ENCODE measurements at places on chromosomes 1 and 21.

DNA sequence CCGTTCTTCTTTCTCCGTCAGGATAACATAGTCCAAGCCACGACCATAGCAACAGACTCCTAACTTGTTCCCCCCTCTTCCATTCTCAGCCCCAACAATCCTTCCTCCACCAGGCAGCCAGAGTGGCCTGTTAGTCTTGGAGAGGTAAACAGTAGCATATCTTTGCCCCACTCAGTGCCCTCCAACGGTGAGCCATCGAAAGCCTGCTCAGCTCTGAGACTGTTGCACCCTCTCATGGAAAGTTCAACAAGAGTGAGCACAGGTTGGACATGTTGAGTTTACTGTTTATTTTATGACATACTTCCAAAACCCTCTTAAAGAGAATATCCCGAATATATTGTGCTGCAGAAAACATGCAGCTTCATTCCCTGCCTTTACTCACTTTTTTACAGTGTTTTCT is 30.1 kb upstream of the BACE2 start:
- no peak for DNase-seq

DNA sequence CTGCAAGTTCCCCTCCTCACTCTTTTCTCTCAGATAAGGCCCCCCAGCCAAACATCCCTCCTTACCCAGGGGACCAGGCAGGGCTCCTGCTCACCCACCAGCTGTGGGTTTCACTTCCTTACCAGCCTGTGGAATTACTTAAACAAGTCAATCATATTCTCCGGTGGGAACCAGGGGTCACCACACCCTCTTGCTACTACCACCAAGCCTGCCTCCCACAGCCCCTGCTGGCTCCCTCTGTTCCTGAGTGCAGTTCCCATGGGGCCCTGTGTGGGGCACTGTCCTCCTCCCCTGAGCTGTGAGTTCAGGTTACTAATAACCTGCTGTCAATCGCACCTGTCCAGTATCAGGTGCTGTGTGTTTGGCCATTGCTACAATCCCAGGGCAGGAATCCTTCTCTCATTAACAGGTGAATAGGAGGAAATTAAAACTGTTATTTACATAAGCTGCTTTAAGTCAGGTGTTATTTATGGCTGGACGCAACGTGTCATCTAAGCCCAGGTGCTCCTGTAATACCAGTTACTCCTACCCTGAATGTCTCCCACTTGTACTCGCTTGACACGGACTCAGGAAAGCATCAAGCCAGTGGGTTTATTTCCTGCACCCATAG is 53.1 kb upstream of the LBR start:
- DNase-seq, result peak; percentile 43

GRCh38 chr1:227949341-227949921 is 1.7 kb upstream of the WNT9A start:
- no peak for DNase-seq

DNA sequence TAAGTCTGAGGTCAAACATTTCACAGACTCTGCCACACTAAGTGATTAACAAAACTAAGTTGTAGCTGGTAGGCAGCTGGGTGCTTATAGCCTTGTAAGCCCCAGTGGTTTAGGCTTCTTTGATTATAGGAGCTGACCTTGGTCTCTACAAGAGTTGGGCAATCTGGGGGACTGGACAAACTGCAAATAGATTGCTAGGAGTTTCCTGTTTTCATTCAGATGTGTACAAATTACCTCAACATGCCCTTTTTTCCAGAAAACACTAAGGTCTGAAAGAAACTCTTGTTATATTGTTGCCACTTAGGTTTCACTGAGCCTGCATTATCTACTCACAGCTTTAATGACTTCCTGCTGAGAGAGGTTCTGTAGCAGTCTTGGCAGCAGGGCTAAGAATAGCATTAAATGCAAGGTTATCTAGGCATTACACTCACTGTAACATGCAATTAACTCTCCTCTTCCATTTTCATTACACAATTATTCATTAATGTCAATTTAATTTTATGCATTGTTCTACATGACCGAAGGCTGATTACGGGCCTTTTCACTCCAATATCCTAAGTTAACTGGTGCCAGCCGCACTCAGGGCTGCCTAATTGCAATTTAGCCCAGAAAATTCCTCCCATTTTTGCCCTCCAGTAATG is 314.0 kb downstream of the LMO4 start:
- no peak for DNase-seq

- DNase-seq, result no peak
These were observed 21.6 kb downstream of the LDLRAP1 start for GRCh38 chr1:25564777-25565574.

DNA sequence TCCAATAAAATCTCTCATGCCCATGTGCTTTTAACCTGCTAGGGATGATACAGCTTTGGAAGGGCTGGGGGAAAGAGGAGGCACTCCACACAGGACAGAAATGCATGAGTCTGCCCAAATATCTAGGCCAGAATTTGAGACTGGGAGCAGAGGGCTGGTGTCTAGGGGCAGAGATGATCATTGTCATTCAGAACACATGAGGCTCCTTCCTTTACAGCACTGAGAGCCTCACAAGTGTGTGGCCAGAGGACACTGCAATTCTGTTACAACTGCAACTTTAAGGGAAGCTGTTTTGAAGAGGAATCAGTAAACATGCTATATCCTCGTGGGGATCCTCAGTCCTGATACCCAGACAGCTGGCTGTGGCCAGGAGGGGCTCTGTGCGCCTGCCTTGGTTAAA is 541.3 kb downstream of the OMA1 start:
- DNase-seq, result no peak

- DNase-seq, result no peak
These were observed 45.0 kb downstream of the KCNJ6 start for GRCh38 chr21:37871121-37871862.

GRCh38 chr1:3881193-3881480 is 18.9 kb downstream of the C1orf174 start:
- DNase-seq, result no peak

DNA sequence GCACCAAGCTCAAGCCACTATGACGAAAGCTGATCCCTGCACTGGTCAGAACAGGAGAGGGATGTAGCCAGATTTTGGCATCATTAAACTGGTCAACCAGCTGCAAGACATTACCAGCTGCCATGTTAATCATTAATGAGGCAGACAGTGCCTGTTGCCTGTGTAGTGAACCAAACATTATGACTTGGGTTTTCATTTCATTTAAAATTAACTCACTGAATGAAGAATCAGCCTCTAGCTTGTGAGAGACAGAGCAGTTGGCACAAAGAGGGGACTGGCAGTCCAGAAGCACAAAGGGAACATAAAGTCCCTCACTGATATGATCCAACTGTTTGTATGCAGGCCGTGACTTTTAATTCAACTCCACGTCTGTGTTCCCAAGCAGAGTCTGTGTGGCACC is 318.9 kb downstream of the SEC16B start:
- no peak for DNase-seq

DNA sequence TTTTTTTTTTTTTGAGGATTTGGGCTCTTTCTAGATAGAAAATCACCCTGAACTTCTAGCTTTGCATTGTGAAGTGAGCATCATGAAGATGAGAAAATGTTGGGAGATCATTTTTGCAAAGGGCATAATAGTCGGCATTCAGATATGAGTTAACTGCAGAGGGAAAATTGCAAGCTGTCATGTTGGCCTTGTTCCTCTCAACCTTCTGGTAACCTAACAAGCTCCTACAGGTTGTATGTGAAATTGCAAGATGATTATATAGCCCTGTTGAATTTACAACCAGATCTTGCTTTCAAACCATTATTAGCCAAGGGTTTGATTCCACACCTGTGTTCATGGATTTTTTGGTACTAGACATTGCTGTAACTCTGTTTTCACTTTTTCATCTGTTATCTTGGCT is 2.2 kb downstream of the ELOA start:
- no peak for DNase-seq

GRCh38 chr1:180632326-180633056 is 669 bp downstream of the XPR1 start:
- peak; percentile 67 for DNase-seq

DNA sequence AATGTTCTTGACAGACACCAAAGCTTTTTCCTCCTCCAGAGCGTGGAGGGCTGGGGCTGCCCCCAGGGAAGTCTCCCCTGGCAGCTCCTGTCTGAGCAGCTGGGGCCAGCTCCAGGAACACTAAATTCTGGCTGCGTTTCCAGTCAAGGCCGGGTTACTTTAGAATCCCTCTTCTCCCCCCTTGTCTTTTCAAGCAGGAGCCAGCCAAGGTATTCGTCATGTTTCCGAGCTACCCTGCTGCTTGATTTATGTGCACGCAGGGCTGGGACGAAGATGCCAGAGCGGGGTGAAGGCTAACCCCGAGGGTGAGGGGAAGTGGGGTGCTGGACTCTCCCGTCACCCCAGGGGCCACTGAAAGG is 68.1 kb upstream of the ANGPTL1 start:
- DNase-seq, result no peak

DNA sequence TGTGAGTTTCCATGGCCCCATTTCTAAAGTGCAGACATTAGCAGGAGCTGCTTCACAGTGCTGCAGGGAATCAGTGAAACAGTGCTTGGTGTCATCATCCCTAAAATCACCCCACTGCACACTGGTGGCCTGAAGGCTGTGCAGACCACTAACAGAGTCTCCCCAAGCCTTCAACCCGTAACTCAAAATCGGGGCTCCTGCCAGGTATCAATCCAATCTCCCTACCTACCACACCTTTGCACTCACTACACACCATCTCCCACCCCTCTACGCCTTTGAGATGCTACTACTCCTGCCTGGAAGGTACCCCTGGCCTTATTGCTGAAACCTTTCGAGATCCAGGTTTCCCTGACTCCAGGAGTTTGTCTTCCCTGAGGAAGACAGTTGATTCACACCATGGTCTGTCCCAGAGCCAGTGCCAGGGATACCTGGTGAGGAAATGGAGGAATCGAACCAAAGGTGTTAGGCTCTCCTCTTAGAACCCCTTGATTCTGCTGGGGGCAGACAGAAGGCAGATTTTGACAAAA is 25.5 kb downstream of the SLC2A1 start:
- DNase-seq, result no peak

GRCh38 chr1:86714159-86714558 is 9.8 kb downstream of the SH3GLB1 start:
- no peak for DNase-seq

GRCh38 chr1:209675565-209676154 is 448 bp downstream of the G0S2 start:
- no peak for DNase-seq

GRCh38 chr1:89767618-89768017 is 53.2 kb upstream of the LRRC8D start:
- no peak for DNase-seq

GRCh38 chr21:15275615-15276235 is 210.9 kb upstream of the NRIP1 start:
- no peak for DNase-seq

GRCh38 chr1:53550201-53550741 is 91.1 kb downstream of the DMRTB1 start:
- no peak for DNase-seq

Measured in DND-41 (cell line).